Posterior vena cava (tissue), 2 donors: ENCODE measurements at places on chromosomes 2 and 18.

GRCh38 chr2:217612920-217613319 is 389.9 kb downstream of the TNS1 start:
- DNase-seq = no peak

GRCh38 chr2:30315391-30316063 is 84.2 kb downstream of the LBH start:
- no peak for DNase-seq

DNA sequence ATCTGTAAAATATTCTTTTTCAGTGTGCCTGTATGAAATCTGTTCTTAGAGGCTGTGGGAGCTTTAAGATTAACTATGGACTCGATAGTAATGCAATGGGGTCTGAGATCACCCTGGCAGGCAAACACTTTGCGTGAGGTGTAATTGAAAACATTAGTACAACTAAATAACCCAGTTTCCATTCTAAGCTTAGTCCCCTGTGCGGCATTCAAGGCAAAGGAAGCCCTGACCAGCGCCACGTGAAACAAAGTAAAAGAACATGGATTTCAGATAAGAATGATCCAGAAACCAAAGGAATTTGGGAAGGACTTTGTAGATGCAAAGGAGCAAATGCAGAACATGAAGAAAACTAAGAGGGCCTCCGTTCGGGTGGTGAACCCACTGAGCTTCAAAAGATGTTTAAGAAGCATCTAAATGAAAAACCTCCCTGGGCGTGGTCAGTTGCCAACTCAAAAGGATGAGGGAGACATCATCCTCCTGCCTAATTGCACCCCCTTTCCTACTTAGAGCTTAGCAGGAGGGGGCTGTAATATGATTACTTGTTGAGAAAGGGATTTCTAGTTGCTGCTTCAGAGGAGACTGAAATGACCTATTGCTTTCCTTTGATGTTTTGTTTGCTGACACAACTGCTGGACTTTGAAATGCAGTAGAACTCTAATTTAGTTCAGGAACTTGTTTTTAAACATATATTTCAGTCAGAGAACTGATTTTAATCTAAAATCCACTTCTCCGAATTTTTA is 7.9 kb upstream of the CETN1 start:
- DNase-seq = no peak

DNA sequence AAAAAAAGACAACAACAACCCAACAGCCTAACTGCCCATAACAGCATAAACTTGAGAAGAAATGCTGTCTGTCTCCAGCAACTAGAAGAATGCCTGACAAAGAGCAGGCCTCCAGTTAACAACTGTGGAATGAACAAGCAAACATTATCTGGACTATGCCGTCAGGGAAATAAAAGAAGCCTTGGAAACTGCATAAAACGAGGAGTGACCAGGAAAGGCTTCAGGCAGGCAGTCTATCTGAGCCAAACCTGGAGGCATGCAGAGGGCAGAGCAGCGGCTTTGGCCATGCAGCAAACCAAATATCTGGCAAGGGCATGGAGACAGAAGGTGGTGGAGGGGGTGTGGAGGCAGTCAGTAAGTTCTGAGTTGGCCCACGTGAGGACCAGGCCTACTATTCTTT is 11.1 kb downstream of the HES6 start:
- DNase-seq = no peak

DNA sequence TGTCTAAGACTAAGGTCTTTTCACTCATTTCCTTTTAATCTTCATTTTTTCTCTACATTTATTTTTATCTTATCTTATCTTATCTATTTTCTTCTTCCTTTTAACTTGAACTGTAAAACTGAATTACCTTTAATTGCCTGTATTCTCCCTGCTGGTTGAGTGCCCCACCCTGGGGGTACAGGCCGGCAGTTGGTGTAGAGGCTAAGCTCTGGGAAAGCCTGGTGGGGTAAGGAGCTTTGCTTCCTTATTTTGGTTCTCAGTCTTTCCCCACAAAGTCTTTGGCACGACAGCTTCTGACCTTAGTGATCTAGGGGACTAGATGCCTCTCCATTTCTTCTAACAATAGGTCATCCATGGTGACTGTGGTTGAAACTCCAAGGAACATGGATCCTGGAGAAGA is 26.8 kb upstream of the HAAO start:
- DNase-seq = no peak

- no peak for DNase-seq
These were observed 312.6 kb downstream of the DPP10 start for GRCh38 chr2:114754907-114755563.

- DNase-seq = no peak
These were observed 227.5 kb downstream of the ANKRD30B start for GRCh38 chr18:14975431-14975830.

- no peak for DNase-seq
These were observed 373.9 kb downstream of the GPD2 start for GRCh38 chr2:156810094-156810493.

- no peak for DNase-seq
These were observed 21.7 kb downstream of the C2orf92 start for GRCh38 chr2:97691166-97691565.

GRCh38 chr2:161947406-161947805 is 126.6 kb downstream of the DPP4 start:
- no peak for DNase-seq

- no peak for DNase-seq
These were observed 96.1 kb downstream of the PID1 start for GRCh38 chr2:229174794-229175496.

- no peak for DNase-seq
These were observed 321.5 kb upstream of the FSIP2 start for GRCh38 chr2:185417111-185417510.

- no peak for DNase-seq
These were observed 287.9 kb downstream of the PDE11A start for GRCh38 chr2:177784745-177785067.

DNA sequence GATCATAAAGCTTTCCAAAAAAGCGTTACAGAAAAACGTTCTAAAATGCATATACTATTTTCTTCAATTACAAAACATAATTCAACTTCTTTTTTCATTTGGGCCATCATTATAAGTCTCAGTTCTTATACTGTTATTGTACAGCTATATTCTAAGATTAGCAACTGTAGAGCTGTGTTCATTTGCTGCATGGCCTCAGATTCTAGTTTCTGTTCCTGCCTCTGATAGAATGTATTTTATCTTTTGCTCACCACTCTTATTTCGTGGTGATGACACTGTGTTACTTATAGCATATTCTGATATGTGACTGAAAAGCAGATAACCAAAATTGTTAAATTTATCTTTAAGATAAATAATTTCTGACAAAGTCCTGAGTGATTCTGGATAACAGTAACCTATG is 67.2 kb downstream of the PTRHD1 start:
- DNase-seq = no peak

- DNase-seq = no peak
These were observed 37.2 kb upstream of the NEMP2 start for GRCh38 chr2:190571686-190572085.

- DNase-seq = no peak
These were observed 32.8 kb upstream of the NYAP2 start for GRCh38 chr2:225366731-225367130.

GRCh38 chr2:236656721-236657120 is 87.1 kb downstream of the ACKR3 start:
- peak; percentile 55 for DNase-seq

GRCh38 chr18:3452750-3453539 is 3.0 kb downstream of the TGIF1 start:
- DNase-seq = no peak

DNA sequence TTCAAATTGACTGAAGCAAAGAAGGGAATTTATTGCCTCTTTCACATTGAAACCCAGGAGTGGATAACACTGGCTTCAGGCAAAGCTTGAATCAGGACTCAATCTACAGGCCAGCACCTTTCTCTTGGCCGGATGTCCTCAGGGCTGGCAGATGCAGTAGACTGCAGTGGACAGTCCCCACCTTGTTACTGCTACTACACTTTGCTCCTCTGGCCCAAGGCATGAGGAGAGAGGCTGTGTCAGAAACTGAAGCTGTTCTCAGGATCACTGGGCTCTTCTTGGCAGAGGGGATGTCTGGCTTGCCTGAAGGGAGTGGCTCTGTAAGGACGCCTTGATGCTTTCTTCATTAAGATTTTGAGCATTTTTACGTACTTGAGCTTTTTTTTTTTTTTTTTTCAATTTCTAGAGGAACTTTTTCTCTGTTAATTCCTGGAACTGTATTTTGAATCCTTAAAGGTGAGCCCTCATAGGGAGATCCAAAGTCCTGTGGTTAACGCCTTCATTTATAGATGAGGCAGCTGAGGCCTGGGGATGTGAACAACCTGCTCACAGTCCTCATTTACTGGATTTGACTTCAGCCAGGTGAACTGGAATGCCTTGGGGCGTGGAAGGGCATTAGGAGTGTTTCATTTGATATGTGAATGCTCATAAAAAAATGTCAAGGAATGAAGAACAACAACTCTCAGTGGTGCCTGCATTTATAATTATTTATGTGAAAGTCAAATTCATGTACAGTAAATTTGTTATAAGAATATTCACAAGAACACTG is 36.6 kb downstream of the CASP10 start:
- DNase-seq = no peak

GRCh38 chr2:170391018-170391417 is 213.1 kb downstream of the MYO3B start:
- no peak for DNase-seq

- DNase-seq = peak; percentile 60
These were observed 124.1 kb downstream of the ANKRD30BL start for GRCh38 chr2:132037527-132038178.

GRCh38 chr2:126946318-126947102 is 47.8 kb downstream of the TEX51 start:
- DNase-seq = no peak

GRCh38 chr2:206084870-206085741 is 868 bp downstream of the INO80D start:
- peak; percentile 83 for DNase-seq

DNA sequence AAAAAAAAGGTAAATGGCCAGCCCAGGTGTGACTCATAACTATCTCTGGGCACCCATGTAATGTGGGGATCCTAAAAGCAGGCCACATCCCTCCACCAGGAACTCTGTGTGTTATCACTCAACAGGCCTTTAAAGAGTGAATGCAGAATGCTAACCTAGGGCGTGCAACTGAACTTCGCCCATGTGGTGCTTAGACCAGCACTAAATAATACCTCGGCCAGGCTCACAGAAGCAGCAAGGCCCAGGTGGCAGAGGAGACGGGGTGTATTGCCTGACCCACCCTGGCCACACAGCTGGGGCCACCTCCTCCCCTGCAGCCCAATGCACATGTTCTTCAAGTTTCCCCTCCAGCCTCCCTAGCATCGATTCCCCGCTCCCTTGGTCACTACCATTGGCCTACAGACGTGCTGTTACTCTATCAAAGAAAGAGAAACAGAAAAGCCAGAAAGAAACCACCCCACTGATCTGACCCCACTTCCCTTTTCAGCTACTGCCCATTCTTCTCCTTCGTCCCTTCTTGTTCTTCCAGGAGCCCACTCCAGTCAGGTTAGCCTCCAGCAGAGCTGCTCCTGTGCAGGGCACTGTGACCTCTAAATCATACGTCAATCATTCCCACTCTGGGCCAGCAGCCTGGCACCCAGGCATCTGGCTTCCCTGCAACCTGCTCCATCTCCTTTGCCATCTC is 22.0 kb downstream of the FAM178B start:
- DNase-seq = peak; percentile 14

GRCh38 chr18:60209042-60209441 is 163.5 kb downstream of the MC4R start:
- no peak for DNase-seq

DNA sequence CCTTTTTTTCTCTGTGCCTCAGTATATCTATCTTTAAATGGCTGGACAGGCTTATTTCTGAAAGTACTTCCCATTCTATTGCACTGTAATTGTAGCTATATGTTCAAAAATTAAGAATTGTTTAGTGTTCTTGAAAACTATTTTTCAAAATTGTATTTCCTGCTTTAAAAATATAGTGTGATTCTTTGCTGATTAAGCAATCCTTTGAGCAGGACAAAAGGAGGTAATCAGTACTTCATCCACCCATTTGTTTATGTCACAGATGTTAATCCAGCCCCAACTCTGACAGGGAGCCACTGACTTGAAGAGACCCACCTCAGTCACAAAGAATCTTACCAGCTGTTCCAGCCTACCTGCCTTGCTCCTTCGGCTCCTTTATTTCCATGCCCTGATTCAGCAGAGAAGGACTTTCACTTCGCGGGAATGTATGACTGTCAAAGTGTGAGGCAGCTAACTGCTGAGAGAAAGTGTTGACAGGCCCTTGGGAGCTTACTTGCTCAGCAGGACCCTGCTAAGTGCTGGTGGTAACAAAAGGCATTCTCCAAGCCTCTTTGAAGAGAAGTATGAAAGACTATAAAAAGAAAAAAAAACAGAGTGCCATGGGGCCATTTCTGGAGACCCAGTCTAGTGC is 393.3 kb upstream of the CYRIA start:
- no peak for DNase-seq

DNA sequence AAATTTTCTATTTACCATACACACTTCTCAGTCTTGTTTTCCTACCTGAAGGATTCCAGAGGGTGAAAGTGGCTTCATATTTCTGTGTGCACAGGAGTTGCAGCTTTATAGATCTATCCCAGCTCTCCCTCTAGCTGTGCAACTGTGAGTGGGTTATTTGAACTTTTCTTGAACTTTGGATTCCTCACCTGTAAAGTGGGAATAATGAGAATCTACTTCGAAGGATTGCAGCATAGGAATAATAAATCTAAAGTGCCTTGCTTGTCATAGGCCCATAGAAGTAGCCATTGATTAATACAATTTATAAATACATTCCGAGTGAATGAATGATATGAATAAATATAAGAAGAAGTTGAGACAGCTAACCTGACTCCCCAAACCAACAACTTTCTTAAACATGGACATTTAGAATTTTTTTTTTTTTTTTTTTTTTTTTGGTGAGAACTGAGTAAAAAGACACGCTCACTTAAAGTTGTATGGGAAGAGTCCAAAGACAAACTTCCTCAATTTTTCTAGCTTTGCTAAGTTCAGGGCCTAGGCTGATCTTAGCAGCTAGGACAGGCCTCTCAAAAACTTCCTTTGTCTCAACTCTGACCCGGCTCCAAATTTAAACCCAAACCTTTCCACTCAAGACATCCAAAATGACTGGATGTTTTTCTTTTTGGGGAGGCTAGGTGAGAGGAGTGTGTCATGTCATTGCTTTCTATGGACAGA is 203.3 kb upstream of the FBXO11 start:
- DNase-seq = no peak

DNA sequence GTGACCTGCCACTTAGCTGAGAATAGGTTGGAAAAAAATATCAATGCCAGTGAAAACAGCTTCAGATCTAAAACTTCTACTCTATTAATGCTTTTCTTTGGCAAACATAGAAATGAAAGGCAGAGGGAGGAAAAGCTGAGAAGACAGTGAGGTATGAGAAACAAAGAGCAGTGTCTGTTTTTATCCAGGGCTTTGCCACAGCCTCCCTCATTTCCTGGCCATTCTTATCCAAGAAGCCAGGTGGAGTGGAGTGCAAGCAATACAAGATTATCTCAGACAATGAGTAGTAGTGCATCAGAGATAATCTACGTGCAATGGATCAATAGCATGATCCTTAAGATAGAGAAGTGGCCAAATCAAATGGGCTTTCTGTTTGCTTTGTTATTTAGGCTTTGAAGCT is 808.7 kb upstream of the PIK3C3 start:
- no peak for DNase-seq
